Progenitor cell of endocrine pancreas (in vitro differentiated cells): ENCODE measurements at places on chromosomes 7 and 10.

DNA sequence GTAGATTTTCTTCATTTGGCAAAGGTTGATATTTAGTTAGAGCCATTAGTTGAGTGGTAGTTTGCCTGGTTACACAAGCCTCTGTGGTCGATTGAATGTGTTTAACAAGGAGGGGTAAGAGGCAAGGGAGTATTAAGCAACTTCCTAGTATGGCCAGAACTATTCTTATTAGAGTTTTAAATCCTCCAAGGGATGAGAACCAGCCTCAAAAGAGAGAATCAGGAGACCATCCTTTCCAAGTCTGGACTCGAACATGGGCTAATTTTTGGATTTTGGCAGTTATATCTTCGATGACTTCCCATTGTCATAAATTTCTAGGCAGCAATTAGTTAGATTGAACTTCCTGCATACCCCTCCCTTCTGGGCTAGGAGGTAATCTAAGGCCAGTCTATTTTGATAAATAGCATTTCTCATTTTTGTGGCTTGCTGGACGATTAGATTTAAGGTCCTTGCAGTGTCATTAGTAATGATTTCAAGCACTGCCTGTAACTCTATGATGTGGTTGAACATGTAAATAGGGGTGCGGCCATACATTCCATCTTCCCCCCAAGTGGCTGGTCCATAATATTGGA lies 219.5 kb upstream of the KCND2 start:
- no peak for DNase-seq

GRCh38 chr10:70053218-70053840 lies 683 bp downstream of the MACROH2A2 start:
- DNase-seq, result peak; percentile 39

- DNase-seq, result no peak
Observed at GRCh38 chr10:122774231-122774630, 71.4 kb downstream of the CUZD1 start.

- no peak for DNase-seq
Observed at GRCh38 chr10:133187091-133187905, 27.3 kb downstream of the KNDC1 start.

- DNase-seq, result peak; percentile 65
Observed at GRCh38 chr10:1643161-1643907, 94.0 kb downstream of the ADARB2 start.

GRCh38 chr10:34157501-34157900 lies 657.6 kb downstream of the PARD3 start:
- no peak for DNase-seq

DNA sequence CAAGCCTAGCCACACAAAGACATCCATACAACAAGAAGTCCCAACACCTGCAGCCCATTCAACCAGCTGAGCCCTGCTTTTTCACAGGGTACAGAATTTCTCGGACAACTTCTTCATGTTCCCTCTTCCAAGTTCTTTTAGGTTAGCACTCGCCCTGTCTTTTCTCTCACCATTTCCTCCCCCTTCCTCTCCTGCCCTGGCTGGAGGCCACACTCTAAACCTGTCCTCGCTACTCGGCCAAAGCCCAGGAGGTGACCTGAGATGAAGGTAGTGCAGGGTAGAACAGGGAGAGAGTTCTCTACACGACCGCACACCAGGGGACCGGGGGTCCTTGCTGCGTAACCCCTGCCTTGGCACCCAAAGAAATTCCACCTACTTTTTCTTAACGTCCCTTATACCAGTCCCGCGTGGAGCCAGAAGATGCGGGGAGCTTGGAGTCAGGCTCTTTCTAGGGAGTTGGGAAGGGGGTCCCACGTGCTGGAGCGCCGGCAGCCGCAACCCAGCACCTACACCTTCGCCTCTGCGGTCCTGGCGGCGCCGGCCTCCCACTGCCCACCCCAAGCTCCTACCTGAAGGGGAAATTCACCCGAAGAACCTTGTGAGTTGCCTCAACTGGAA lies 16.0 kb upstream of the DLX6 start:
- no peak for DNase-seq

- no peak for DNase-seq
Observed at GRCh38 chr7:96090756-96091155, 231.1 kb downstream of the SLC25A13 start.

GRCh38 chr10:644076-644942 lies 45.2 kb downstream of the DIP2C start:
- DNase-seq, result no peak

- DNase-seq, result no peak
Observed at GRCh38 chr7:137958470-137959431, 43.1 kb downstream of the CREB3L2 start.

DNA sequence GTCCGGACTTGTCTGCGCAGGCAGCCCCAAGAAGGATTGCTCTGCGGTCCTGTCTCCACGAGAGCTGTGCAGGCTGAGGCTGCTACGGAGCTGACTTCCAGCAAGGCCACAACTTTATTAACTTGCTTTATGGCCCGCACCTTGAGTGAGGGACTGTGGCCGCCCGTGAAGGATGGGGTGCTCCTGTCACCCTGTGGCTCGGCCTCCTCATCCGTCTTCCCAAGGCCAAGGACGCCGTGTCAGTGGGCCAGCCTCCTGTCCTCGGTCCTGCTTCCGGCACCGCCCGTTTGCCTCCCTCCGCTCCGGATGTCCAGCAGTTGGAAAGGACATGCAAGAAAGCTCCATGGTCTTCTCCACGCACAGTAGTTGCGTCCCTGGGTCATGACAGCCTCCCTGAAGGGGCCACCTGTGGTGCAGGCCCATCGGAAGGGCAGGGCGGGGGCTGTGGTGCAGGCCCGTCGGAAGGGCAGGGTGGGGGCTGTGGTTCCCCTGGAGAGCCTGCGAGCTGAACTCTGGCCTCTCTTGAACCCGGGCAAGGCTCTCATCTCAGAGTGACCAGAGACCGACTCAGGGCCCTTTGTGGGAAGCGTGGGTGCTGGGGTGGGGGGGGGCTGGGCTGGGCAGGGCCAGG lies 87.1 kb downstream of the NKX6-2 start:
- DNase-seq, result no peak

DNA sequence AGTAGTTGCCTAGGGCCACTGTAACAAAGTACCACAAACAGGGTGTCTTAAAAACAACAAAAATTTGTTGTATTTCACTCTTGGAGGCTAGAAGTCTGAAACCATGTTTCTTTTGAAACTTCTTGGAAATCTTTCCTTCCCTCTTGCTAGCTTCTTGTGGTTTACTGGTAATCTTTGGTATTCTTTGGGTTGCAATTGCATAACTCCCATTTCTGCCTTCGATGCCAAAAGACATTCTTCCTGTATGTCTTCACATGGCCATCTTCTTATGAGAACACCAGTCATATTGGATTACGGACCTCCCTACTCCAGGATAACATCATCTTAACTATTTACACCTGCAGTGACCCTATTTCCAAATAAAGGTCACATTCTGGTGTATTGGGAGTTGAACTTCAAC lies 357.4 kb downstream of the PPP1R3A start:
- DNase-seq, result no peak

- no peak for DNase-seq
Observed at GRCh38 chr10:116044801-116045248, 228.2 kb downstream of the GFRA1 start.

DNA sequence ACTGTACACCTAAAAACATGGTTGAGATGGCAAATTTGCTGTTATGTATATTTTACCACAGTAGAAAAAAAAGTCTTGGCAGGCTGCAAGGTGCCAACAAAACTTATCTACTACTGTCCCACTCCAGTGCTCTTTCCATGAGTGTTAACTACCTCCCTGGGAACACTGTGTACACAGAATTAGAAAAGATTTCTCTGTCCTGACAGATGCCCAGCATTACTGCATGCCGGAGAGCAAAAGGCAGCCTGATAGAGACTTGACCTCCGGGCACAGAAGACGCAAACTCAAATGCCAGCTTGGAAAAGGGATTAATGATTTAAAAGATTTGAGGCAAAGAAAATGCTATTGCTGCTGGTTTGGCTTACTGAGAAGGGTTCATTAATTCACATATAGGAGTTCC lies 228.8 kb downstream of the TMEM178B start:
- DNase-seq, result no peak

GRCh38 chr7:102996957-102997356 lies 77.6 kb downstream of the FBXL13 start:
- DNase-seq, result no peak

- DNase-seq, result no peak
Observed at GRCh38 chr7:100077205-100077604, 4.3 kb downstream of the ZNF3 start.

GRCh38 chr10:74891053-74891452 lies 64.7 kb downstream of the KAT6B start:
- DNase-seq, result no peak

DNA sequence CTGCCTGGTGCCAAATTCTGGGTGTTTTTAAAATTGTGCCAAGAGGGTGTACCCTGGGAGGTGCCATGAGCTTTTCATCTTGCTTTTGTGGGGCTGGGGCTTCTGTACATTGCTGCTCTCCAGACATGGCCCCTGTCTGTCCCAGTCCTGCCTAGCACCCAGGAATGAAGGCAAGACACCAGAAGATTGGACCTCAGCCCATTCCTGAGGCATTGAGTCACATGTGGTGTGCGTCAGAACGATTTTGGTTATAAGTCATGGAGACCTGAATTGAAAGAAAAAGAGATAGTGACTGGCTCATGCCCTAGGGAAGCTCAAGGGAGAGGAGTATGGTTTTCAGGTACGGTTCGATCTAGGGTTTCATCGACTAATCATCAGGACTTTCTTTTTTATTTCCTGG lies 493.2 kb downstream of the TYW1 start:
- no peak for DNase-seq

GRCh38 chr7:110371709-110372108 lies 719.2 kb upstream of the LRRN3 start:
- no peak for DNase-seq

DNA sequence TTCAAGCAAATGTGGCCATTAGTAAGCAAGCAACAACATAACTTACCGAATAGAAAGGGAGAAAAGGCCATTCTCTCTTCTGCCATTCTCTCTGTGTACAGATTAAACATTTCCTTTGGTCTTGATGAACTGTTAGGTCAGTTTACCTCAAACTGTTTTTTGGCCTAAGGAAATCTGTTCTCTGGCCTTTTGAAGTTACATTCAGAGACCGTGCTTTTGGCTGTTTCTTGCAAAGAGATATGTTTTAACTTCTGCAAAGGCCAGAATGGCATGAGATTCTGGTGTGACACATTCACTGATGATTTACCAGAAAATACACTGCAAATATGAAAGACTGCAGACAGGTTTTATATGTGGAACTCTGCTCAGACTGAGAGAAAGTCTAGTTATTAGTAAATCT lies 22.2 kb downstream of the AHR start:
- DNase-seq, result no peak

GRCh38 chr10:124339119-124340032 lies 79.3 kb downstream of the OAT start:
- DNase-seq, result no peak

- no peak for DNase-seq
Observed at GRCh38 chr7:89232-90019, 102.9 kb upstream of the FAM20C start.

- no peak for DNase-seq
Observed at GRCh38 chr7:46930366-46930765, 651.5 kb downstream of the TNS3 start.

DNA sequence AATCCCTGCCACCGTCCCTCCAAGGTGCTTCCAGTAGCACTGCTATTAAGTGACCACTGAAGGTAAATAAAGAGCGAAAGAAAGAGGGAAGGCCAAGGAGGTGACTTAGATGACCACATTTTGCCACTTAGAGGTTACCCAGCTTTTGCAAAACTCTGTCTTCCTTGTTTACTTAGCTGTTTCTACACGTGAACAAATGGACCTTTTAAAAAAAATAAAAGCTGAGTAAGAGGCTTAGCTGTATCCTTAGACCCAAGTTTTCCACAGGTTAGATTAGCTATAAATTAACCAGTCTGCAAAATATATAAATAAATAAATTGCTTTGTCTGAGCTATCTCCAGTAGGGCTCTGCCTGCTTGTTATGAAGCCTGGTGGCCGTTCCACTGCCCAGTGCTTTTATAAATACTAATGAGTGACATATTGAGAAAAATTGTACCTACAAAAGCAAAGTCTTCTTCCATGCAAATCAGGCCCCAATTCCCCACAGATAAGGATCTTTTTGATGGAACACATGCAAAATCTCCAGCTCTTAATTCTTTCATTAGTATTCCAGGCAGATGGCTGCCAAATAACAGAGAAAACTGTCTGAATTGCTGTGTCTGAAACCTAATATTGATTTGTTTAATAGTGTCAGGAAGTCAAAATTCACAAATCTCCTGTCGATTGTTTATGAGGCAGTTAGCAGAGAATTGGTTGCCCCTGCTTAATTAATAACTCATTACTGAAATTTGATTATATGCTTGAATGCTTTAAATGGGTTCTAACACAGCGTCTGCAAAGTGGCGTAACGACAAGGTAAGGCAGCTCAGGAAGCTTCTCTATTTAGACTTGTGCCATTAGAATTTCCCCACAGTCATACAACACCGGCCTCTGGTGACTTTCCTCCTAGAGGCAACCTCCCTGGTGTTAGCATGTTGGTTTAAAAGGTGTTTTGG lies 176.7 kb downstream of the EMX2 start:
- no peak for DNase-seq

GRCh38 chr7:81218480-81219106 lies 299.7 kb upstream of the SEMA3C start:
- DNase-seq, result no peak

- no peak for DNase-seq
Observed at GRCh38 chr10:15844517-15844916, 15.8 kb downstream of the MINDY3 start.

DNA sequence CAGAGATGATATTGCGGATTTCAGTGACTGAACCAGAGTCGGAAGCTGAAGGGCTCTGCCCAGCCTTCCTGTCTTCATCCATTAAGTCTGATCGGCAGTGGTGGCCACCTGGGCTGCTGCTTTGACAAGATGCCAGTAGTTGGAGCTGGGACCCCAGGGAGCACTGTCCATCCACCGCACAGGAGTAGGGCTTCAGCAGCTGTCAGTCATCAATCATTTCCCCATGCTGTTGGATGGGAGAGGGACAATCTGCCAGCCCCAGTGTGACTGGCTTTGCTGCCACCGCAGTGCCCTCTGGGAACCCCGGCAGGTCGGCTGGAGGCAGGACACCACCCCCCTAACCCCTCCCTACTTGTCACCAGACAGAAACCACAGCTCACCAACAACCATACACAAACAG lies 23.0 kb upstream of the GPR146 start:
- DNase-seq, result no peak
